Activated CD4-positive, alpha-beta T cell treated with anti-CD3 and anti-CD28 coated beads for 48 hours (primary cell): ENCODE measurements at places on chromosomes 4 and X.

DNA sequence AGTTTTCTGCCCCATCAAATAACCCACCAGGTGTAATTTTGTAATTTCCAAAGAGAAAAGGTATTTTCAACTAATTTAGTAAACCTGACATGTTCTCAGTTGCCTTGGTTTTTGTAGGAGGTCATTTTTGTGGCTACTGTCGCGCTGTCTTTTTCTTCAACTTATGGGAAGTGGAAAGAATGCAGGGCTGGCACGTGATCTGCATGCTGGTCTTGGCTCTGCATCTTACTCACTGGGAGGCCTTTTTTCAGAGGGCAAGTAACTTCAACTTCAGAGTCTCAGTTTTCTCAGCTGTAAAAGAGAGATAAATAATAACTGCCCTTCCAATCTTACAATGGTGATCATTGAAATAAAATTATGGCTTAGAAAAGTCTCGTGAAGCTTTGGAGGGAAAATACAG is 109.9 kb upstream of the SMIM10 start:
- DNase-seq: no peak

GRCh38 chrX:31706466-31706865 is 634.6 kb upstream of the FTHL17 start:
- DNase-seq: no peak

DNA sequence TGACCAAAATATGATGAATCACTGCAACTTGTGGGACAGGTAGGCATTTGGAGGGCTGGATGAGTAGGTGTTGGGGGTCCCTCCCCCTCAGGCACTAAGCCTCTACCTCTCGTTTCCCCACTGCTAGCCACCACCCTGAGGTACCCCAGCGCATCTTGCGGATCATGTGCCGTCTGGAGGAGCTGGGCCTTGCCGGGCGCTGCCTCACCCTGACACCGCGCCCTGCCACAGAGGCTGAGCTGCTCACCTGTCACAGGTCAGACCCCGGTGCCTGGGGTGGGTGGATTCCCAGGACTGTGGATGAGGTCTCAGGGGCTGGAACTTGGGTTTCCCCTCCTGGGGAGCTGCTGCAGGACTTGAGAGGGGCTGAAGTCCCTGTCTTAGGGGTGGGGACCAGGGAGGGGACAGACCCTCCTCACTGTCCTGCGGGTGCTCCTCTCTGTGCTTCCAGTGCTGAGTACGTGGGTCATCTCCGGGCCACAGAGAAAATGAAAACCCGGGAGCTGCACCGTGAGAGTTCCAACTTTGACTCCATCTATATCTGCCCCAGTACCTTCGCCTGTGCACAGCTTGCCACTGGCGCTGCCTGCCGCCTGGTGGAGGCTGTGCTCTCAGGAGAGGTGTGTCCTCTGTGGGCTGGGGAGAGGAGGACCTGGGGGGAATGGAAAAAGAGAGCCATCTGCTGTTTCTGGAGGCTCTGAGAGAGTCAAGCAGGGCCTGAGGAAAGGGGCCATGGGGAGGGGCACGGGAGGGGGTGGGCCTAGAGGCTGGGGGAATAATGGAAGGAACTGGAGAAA is 10.1 kb upstream of the ERAS start:
- no peak for DNase-seq

GRCh38 chrX:75038925-75039324 is 113.7 kb upstream of the NEXMIF start:
- peak; percentile 18 for DNase-seq

- DNase-seq: no peak
These were observed 61.9 kb downstream of the DDIT4L start for GRCh38 chr4:100128338-100128737.

DNA sequence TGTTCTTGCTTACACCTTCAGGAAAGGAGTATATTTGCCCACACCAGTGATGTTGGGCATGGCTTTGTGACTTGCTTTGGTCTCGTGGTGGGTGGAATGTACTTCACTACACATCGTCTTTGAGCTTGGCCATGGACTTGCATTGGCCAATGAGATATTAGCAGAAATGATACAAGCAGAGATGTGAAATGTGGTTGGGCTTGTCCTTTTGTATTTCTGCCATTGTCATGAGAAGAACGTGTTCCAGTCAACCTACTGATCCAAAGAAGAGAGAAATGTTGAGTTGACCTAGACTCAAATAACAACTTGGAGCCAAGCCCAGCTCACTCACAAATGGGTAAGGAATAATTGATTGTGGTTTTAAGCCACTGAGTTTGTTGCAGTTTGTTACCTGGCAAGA is 138.4 kb upstream of the ARX start:
- no peak for DNase-seq
